ENCODE measurements at places on chromosomes 4 and X.

GRCh38 chr4:2451036-2451520 lies 17.8 kb upstream of the RNF4 start:
- DNase-seq, result no peak

DNA sequence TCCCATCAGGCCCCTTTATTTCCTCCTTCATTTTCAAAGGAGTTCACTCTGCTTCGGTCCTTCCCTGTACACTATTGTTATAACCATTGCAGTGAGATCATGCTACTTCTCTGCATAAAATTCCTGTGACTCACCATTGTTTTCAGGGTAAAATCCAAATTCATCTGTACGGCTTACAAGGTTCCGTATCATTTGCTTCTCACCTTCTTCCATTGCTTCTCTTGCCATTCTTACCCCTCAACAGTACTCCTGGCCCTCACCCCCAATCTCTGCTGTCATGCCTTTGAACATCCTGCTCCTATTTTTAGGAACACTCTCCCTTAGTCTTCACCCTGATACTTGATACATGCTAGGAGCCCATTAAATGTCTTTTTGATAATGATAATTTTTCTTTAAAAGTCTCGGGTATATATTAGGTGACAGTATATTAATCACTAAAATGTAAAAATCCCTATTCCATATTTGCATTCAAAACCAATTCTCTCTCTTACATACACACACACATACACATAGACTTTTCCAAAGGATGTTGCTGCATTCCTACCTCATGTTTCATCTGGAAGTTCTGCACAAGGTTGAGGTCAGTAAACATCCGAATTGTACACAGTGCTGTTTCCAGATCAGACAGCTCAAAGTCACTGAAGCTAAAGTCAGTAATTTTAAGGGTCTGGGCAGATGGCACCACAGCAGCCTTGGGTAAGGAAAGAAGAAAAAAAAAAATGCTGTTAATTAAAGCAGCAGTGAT lies 103.4 kb downstream of the PDE5A start:
- no peak for DNase-seq

DNA sequence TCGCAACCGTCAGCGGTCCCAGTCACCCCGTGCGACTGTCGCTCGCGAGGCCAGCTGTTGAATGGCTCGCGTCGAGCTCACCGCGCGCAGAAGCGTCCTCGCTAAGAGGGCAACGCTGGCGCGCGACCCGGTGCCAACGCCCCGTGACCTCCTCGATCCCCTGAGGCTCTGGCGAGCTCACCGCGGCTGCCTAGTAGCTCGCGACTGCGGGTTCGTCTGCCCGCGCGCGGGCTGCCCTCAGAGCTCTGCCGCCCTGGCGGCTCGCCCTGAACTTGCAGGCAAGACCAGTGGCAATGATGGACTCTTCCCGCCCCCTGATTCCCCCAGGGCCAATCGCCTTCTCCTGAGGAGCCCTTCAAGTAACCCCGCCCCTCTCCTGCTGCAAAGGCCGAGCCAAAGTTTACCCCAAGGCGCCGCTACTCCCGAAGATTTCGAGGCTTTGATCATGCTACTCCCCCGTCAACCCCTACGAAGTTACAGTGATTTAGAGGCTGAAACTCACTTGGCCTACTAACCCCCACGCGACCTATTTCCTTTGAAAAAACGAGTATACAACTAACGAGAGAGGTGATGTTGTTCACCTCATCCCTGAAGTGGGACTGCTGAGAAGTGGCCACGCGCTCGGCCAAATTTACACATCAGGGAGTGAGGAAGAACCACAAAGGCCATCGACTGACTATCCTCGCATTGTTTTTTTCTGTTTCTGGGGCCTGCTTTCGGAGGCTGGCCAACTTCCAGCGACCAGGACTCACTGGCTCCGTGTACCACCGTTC lies 37.5 kb downstream of the PGRMC1 start:
- DNase-seq, result no peak

- no peak for DNase-seq
Measured at GRCh38 chr4:94436512-94436911, 15.2 kb upstream of the PDLIM5 start.

DNA sequence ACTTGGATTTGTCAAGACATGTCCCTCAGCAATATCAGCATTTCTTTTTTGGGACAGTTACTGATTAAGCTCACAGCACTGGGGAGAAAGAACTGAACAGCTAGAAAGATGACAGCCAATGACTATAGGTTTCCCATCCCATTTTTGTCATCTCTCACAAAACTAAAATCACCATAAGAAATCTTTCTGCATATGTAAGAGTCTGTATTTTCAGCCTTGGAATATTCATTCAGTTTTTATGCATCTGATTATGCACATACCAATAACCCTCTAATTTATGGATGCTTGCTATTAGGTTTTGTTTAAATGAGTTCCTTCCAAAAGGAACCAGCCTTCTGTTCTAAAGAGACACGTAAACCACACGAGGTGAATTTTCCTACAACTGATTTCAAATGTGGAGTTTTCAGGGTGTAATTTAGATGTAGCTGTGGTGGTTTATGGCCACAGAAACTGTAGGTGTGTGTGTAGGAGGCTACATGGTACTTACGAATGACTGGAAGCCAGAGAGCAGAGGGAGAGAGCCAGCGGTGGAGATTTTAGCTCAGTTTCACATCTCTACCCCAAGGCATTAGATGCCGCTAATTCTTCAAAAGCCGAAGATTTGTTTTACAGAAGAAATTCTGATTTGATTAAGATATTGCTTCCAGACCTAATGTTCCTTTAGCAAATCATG lies 55.3 kb downstream of the AFF2 start:
- DNase-seq, result no peak

- peak; percentile 46 for DNase-seq
Measured at GRCh38 chr4:15295421-15296162, 132.2 kb upstream of the C1QTNF7 start.

- no peak for DNase-seq
Measured at GRCh38 chr4:165301833-165302232, 25.6 kb upstream of the MSMO1 start.

DNA sequence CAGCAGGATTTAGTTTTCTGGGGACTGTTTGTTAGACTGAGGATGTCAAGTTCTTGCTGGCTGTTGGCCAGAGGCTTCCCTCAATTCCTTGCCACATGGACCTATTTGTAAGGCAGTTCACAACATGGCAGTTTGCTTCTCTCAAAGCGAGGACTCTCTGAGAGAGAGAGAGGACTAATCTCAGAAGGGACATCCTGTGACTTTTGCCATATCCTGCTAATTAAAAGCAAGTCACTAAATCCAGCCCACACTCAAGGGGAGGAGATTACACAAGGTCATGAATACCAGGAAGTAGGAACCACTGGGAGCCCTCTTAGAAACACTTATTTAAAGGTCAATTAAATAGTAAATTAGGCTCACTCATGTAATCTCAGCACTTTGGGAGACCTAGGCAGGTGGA lies 38.2 kb downstream of the PPP1R2C start:
- DNase-seq, result no peak

GRCh38 chr4:134001057-134001456 lies 200.5 kb downstream of the PABPC4L start:
- DNase-seq, result no peak

DNA sequence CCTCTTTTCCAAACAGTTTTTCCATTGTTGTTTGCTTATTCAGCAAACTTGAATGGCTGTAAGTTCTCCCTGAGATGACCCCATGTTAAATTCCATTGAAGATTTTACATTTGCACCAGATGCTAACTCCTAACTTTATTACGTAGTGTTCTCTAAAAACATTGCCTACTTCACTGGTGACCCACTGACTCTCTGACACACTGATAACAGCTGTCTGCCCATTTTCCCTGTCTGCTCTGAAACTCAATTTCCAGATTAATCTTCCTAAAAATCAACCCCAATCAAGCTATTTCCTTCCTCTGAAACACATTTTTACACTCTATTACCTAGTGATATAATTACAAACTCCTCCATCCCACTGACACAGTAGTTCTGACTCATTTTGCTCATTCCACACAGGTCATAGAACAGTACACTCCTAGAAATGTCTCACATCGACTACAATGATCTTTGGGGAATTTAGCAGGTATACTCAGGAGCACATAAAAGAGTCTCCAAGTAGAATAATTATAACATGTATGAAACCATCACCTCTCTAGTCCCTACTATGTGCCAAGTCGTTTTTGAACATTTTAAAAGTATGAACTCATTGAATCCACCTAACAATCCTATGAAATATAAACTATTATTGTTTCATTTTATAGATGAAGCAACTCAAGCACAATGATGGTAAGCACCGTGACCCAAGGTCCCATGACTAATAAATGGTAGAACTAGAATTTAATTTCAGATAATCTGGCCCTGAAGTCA lies 210.9 kb downstream of the SLIT2 start:
- DNase-seq, result no peak

DNA sequence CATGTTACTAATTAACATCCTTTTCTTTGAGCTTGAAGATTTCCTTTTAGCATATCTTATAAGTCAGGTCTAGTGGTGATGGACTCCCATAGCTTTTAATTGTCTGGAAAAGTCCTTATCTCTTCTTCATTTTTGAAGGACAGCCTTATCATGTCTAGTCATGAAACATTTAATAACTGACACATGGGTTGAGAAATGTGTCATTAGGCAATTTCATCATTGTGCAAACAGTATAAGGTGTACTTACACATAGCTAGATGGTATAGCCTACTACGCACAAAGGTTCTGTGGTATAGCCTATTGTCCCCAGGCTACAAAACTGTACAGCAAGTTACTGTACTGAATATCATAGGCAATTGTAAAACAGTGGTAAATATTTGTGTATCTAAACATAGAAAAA lies 34.5 kb upstream of the ALG13 start:
- DNase-seq, result no peak

DNA sequence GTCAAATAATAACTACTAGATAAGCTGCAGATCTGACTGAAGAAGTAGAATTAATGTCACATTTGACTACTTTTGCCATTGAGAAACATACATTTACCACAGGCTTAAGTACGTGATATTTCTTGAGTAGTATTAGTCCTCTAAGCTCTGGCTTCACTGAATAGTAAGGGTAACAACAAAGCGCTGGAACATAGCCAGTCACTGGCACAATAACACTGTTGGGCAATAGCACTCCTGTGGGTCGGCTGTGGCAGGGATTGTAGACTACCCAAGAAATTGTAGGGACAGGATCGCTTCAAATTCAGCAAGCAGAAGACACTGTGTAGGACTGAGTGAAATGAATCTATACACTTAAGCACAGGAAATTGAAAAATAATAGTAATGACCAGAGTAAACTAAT lies 27.1 kb upstream of the IL15 start:
- no peak for DNase-seq

- DNase-seq, result no peak
Measured at GRCh38 chr4:130424211-130424610, 1328.3 kb downstream of the C4orf33 start.

DNA sequence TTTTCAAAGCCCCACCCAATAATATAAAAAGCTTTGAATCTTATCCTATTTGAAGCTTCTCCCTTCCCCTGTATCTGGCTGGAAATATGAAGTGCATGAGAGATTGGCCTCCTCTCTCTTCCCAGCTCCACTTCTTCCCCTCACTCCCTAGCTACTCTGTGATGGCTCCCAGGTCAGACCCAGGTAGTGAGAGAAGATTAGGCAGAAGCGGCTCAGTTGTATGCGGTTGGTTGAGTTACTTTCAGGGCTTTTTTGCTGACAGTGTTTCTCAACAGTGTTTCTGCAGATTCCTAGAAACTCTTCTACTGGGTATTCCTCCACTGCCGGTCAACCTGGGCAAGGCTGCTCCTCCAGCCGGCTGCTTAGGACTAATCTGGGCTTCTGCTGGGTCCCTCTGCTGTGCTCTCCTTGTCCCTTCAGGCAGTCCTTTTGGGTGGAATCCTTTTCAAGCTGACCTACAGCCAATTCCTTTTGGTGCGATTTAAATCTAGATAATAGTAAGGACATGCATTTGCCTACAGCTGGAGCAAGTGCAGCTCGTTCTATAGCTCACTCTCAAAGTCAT lies 87.4 kb upstream of the SLC7A11 start:
- no peak for DNase-seq

GRCh38 chrX:63718010-63718694 lies 66.9 kb downstream of the ARHGEF9 start:
- no peak for DNase-seq

GRCh38 chrX:32871636-32872035 lies 339.7 kb downstream of the DMD start:
- no peak for DNase-seq

- DNase-seq, result no peak
Measured at GRCh38 chr4:138118270-138118669, 123.9 kb downstream of the SLC7A11 start.

DNA sequence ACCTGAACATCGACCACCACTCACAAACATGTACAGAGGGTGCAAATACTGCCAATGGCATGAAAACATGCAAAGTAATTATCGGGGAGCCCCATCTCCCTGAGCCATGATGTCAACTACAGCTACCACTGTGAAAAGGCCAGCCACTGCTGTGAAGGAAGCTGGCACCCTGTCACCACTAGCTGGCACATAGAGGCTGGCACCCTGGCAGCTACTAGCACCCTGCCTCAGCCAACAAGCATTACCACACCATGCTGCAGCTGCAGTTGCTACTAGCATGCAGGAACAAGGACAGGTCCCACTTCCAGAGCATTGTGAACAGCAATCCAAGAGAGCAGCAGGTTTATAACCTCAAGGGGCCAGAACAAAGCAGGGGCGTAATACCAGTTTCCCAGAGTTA lies 81.4 kb downstream of the PRR32 start:
- DNase-seq, result no peak

DNA sequence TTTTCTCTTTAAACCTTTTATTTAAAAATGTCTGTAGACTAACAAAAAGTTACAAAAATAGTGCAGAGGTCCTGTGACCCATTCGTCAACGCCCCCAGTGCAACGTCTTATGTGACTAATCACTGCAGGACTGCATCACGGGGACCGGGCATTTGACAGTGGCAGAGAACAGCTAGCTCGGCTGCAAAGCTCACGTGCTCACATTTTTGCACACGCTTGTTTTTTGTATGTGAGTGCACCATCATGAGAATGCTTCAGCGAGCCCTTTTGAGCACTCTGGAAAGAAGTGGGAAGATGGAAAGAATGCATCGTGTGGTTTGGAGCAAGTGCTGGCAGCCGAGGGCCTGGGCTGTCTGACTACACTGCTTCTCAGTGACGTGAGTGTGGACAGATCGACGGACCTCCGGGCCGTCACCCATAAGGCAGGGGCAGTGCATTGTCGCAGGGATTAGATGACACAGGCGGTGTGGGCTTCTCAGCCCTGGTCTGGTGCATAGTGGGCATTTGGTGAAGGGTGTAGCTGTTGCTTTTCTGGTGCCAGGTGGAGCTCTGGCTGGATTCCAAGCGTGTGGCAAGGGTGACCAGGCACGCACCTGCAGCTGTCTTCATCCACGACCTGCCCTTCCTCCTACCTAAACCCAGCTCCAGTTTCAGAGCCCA lies 17.7 kb downstream of the SPON2 start:
- DNase-seq, result no peak

GRCh38 chrX:120790552-120790951 lies 85.1 kb downstream of the CT47B1 start:
- DNase-seq, result no peak

DNA sequence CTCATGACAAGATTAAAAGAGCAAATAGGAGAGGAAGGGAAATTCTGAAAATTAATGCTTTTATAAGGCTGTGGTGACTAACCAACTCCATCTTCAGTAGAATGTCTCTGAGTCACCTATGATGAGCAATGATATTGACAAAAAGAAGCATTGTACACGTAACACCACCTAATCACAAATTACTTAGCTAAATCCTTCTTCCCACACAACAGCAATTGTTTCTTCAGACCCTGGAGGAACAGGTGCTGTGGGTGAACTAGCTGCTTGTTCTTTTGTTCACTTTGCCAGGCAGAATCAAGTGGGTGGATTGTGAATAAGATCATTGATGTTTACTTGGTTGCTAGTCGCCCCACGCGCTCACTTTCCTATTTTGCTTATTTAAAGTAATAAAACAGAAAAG lies 315.5 kb downstream of the CAMK2D start:
- DNase-seq, result no peak
